Bronchus fibroblast of lung (primary cell): ENCODE measurements at places on chromosomes 6 and 20. TPM values are rescaled to one million over a fixed set of nuclear protein-coding genes. Genes with fewer than 3 reads are reported as not detected.

Gene ZNF391
- 0.45 and 0.84 TPM in 2 replicates for total RNA-seq

Gene ISM1
- total RNA-seq: under 0.01 and 0.15 TPM in 2 replicates

Gene SMLR1
- not detected in 2 replicates for total RNA-seq

Gene DDRGK1
- 39.4 and 41.2 TPM in 2 replicates for total RNA-seq

Gene PAX1
- total RNA-seq: not detected in 2 replicates

Gene RSPH9
- 0.67 and 0.74 TPM in 2 replicates for total RNA-seq

Gene GPSM3
- 11.3 and 15.0 TPM in 2 replicates for total RNA-seq

Gene ARMC12
- total RNA-seq: under 0.01 TPM in 1 of 2 replicates, not detected in the other

Gene CITED2
- total RNA-seq: 266 and 268 TPM in 2 replicates

Gene TP53TG5
- total RNA-seq: not detected in 2 replicates

Gene FOXQ1
- 0.45 and 1.3 TPM in 2 replicates for total RNA-seq

Gene SIM1
- total RNA-seq: not detected in 2 replicates

Gene RAD21L1
- not detected in 2 replicates for total RNA-seq

Gene PXDC1
- total RNA-seq: 35.7 and 40.9 TPM in 2 replicates

Gene ADTRP
- total RNA-seq: 0.17 TPM in 1 of 2 replicates, not detected in the other

Gene HRH3
- total RNA-seq: not detected in 2 replicates

Gene ZNF165
- 0.34 and 0.45 TPM in 2 replicates for total RNA-seq

Gene DCDC2
- not detected in 2 replicates for total RNA-seq

Gene SMIM26
- 129 and 157 TPM in 2 replicates for total RNA-seq

Gene SLC22A2
- total RNA-seq: not detected in 2 replicates

Gene OVOL2
- total RNA-seq: not detected in 2 replicates

Gene TGM3
- total RNA-seq: not detected in 2 replicates

Gene FAM110A
- 9.1 and 9.8 TPM in 2 replicates for total RNA-seq

Gene MROH8
- 0.67 and 0.89 TPM in 2 replicates for total RNA-seq

Gene NRSN1
- not detected in 2 replicates for total RNA-seq

Gene CBLN4
- not detected in 2 replicates for total RNA-seq

Gene PTPN1
- 40.7 and 41.5 TPM in 2 replicates for total RNA-seq

Gene CALHM5
- total RNA-seq: 1.5 TPM in 2 replicates

Gene TNFAIP3
- total RNA-seq: 3.4 and 4.8 TPM in 2 replicates

Gene GMDS
- 10.7 and 16.3 TPM in 2 replicates for total RNA-seq

Gene BTN2A1
- 4.4 and 5.1 TPM in 2 replicates for total RNA-seq

Gene GSTA2
- not detected in 2 replicates for total RNA-seq

Gene TNFRSF21
- 6.7 and 8.2 TPM in 2 replicates for total RNA-seq
